ENCODE measurements at places on chromosomes 2 and 18.

DNA sequence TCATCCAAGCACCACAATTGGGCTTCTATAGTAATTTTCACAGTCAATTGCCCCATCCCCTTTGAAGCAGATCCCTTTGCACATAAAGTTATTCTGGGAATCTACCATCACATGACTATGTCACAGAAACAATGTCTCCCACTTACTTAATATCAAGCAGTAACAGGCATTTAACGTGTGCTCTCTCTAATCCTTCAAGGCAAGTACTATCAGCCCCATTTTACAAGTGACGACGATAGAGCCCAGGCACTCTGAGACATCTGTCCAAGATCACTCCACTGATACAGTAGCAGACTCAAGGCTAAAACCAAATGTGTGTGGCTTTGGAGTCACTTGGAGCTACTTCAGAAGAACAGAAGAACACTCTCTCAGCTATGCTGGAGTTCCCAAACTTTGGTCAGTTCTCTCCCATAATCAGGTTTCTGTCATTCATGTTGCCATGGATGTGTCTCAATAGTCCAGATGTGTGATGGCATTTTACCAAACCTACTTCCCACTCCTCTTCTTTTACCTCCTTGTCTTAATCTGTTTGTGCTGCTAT lies 39.7 kb downstream of the PID1 start:
- no peak for DNase-seq

GRCh38 chr2:102397209-102397608 lies 25.8 kb upstream of the IL18RAP start:
- DNase-seq, result no peak

- no peak for DNase-seq
Measured at GRCh38 chr2:133360882-133361281, 207.4 kb downstream of the NCKAP5 start.

DNA sequence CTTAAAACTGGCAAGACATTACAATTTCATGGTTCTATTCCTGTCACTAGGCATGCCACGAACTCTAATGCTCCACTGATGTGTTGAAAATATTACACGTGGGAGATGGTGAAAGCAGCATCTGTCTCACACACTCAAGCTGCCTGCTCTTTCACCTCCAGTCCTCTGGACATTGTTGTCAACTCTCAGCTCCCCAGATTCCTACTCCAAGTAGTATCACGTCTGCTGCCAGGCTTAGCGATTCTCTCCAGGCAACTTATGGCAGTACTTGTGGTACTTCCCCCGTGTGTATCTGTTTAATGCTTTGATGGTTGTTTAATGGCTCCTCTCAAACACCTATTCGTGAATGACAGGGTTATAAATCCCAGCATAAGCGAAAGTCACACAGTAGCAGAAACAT lies 103.8 kb downstream of the TMEFF2 start:
- DNase-seq, result no peak

GRCh38 chr2:223528036-223528435 lies 74.1 kb downstream of the SCG2 start:
- no peak for DNase-seq

- no peak for DNase-seq
Measured at GRCh38 chr2:17658251-17658843, 95.3 kb downstream of the SMC6 start.

- DNase-seq, result no peak
Measured at GRCh38 chr2:98759827-98760625, 29.1 kb upstream of the MGAT4A start.

DNA sequence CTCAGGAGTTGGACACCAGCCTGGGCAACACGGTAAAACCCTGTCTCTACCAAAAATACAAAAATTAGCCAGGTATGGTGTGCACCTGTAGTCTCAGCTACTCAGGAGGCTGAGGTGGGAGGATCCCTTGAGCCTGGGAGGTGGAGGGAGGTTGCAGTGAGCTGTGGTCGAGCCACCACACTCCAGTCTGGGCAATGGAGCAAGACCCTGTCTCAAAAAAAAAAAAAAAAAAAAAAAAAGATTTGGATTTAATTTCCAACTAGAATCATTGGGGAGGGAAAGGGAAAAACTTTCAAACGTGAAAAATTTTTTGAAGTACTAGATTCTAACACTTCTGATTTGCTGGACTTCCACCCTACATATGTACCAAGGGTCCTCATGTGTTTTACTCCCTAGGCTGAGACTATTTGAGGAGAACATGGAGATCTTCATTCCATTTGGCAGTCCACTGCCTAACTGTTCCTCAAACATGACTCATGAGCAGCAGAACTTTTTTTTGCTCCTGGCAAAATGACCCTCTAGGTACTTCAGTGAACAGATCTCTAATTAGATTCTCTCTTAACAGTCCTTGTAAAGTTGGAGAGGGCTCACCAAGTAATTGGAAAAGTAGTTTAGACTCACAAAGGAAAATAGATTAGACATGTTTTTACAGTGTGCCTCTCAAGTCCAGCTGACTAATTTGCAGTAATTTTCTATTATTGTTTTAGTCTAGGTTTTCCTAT lies 267.6 kb downstream of the METTL4 start:
- no peak for DNase-seq

DNA sequence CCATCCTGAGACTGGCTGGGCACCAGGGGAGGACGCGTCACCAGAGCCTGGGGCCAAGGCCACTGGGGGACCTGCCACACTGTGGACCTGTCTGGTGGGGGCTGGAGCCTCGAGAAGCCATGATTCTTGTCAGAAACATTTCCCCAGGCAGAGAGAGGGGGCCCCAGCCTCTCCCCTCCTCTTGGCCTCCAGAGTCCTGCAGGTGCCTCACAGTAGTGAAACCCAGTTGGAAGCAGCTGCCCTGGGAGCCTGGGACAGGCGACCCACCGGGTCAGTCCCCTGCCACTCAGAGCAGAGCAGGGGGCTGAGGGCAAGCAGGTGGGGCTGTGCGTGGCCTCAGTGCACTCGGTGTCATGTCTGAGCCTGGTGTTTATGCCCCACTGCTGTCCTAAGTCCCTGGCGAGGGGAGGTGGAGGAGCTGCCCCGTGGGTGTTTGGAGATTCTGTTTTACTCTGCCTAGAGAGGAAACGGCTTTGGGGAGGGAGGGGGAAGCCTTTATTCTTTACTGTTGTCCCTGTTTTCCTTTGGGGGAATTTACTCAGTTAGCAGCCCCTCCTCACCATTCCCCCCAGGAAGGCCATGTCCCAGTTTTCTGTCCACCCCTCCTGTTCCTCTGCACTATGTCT lies 7.7 kb downstream of the OXER1 start:
- DNase-seq, result no peak

Data from mucosa of descending colon (tissue), 3 donors.